Activated naive CD4-positive, alpha-beta T cell (primary cell): ENCODE measurements at places on chromosomes 3 and 15.

DNA sequence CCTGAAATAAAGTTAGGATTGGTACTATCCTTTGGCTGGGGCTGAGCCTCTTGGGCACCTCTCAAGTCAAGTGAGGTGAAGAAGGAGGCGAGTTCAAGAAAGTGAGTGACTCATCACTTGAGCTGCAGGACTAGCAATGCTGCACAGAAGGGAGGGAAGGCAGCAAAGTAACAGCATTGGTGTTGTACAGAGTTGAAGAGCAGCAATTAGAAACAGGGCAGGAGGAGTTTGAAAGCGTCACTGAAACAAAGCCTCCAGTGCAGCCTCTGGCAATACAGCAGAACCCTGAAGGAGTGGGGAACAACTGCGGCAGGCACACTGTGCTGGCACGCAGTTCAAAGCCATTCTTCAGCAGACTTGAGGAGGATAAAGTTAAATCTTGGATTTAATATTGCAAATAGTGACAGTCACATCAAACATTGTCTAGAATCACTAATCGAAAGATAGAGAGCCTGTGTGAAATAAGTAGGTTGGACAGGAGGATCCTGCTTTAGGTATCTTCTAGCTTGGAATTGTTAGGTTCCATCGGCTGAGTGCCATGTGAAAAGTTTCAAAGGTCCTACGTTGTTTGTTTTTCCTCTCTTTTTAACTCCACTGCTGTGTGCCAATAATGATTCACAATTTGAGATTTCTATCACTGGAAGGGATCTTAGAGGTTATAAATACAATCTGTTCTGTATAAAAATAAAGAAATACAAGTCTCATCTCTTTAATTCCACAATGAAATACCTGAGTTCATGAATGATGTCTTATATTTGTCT lies 479.8 kb downstream of the NAALADL2 start:
- DNase-seq = no peak

- no peak for DNase-seq
Observed at GRCh38 chr3:189305412-189305811, 133.6 kb downstream of the TPRG1 start.

- DNase-seq = peak; percentile 62
Observed at GRCh38 chr3:196604548-196604947, 34.9 kb upstream of the NRROS start.

DNA sequence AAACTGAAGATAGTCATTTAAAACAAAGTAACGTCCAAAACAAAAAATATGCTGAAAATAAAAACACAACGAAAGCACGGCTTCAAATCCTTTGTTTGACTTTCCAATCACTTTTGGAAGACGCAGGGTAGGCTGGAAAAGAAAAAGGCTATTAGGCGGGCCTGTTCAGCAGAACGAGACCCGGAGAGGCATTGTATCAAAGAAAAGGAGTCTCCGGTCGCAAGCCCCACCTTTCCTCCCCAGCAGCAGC lies 691 bp downstream of the SENP7 start:
- no peak for DNase-seq

DNA sequence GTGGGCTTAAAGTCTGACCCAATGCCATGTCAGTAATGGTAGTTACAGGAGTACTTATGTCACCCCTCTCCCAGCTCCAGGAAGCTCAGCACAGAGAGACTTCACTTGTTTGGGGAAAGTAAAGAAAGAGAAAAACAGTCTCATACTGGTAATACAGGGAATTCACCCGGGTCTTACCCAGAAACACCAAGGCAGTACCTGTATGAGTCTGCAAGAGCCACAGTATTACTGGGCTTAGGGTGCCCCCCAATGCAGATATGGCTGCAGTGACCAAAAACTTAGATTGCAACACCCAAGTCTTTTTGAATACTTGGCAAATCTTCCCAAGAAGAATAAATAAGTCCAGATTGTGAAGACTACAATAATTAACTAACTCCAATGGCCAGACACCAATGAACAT lies 622.1 kb downstream of the IGSF11 start:
- no peak for DNase-seq

DNA sequence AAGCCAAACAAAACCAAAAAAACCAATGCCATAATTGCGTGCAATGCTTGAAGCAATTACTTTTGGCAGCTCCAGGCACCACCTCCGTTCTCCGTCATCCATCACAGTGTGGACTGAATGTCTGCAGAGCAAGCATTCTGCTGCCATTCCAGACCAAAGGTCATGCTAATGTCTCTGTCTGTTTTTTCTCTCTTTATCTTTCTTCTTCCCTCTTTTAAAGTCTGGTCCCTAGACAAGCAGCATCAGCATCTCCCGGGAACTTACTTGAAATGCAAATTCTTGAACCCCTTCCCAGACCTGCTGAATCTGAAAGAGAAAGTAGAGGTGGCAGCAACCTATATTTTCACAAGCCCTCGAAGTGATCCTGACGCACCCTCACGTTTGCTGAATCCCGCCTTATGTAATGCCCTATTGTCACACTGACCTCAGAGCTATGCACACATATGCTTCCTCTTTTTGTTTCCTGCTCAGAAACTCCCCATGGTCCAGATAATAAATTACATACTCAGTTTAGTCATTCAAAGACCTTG lies 297.3 kb upstream of the PROK2 start:
- DNase-seq = no peak

DNA sequence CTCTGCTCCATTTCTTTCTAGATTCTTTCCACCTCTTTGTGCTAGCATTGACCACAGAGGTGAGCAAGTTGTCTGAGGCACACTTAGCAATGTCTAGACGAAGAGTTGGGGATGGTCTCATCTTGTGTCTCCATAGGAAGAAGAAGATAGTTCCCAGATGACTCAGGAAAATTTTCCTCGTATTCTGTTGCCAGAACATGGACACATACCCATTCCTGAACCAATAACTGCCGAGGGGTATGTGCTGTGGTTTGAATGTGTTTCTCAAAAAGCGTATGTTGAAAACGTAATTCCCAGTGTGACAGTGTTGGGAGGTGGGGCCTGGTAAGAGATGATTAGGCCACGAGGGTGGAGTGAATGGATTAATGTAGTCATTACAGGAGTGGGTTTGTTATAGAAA lies 107.5 kb upstream of the GALNT15 start:
- DNase-seq = no peak

DNA sequence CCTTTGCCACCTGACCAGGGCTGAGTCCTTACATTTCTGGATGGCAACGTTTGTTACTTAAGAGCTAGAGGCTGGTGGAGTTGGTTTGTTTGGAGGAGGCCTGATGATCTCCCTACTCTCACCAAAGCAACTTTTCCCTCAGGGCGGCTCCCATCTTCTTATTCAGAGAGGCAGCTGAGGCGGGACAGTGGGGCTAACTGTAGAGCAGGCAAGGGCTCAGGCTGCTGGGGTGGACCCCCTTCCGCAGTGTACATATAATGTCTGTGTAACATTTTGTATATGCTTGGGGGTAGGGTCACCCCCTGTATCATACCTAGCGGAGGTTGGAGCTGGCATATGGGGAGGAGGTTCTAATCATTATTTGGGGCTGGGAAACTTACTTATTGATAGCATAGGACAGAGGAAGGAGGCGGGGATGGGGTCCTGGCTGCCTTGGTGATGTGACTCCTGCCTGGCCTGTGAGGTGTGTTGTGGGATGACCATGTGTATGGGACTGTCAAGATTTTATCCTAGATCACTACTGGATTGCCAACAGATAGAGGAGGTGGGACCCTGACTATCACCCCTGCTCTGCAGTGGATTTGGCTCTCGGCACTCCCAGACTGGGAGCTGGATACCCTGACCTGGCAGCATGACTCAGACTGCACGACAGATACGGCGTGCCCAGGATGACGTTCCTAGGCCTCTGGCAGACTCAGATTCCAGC lies 52.5 kb upstream of the UBE2Q2 start:
- DNase-seq = no peak

GRCh38 chr15:42384597-42384996 lies 25.3 kb downstream of the CAPN3 start:
- DNase-seq = no peak

GRCh38 chr15:41476416-41477048 lies 17.1 kb upstream of the ITPKA start:
- no peak for DNase-seq
